Sigmoid colon (tissue), 7 donors: ENCODE measurements at places on chromosomes 4 and X. TPM values are rescaled to one million over a fixed set of nuclear protein-coding genes. Genes with fewer than 3 reads are reported as not detected.

ZGRF1 gene
- total RNA-seq = 3.6 TPM

ELK1 gene
- total RNA-seq = 12.1 TPM

TMEM271 gene
- 0.36 TPM for total RNA-seq

CYTL1 gene
- total RNA-seq = 1.1 TPM

UCHL1 gene
- 160 TPM for total RNA-seq
